HL-60 (cell line): ENCODE measurements at places on chromosomes 3 and 15.

GRCh38 chr15:94225616-94226015 is 5.7 kb upstream of the MCTP2 start:
- DNase-seq: no peak

GRCh38 chr15:52243286-52243685 is 52.1 kb upstream of the GNB5 start:
- DNase-seq: no peak

DNA sequence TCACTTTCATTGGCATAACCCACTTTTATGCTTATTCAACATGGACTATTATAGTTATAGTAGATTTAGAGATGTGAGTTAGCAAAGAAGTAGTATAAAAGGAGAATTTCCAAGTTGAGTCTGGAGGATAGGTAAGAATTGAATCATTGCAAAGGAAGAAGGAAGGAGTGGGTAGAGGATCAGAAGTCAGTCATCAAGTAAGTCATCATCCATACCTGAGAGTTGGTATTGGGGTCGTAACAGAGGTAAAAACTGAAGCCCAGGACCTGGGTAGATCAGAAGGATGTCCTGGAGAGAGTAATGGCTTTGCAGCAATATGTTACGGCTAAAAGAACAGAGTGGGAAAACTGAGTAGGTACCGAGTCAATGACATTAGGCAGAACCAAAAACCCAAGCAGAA is 265.7 kb downstream of the SUCLG2 start:
- DNase-seq: no peak

DNA sequence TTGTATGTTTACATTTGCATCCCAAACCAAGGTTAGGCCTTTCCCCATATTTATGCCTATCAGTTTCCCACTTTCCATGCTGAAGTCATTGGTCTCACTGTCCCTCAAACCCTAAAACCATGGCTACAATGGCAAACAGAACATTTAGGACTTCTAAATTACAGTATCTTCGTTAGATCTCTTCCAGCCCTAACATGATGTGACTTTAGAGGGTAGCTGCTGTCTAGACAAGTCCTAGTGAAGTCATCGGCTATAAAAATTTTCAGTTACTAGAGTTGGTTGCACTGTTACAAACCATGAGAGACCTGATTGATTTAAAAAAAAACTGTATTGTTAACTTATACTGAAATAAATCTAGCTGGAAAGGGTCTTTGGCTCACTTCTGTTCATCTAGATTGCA is 54.6 kb downstream of the TM4SF4 start:
- no peak for DNase-seq

DNA sequence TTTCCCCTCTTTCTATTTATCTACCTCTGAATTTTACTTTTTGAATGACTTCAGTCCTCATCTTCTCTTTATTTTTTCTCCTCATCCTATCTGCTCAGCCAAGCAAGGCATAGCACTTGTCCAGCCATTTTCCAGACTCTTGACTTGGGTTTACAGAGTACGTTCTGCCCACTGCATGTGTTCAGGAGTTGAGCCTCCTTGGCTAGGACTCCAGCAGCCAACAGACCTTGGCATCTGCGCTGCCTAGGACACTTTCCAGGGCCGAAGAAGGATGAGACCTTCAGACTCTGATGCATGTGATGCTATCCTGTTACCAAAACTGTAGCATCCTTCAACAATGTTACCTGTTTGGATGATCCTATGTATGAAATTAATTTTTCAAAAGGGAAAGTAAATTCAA is 59.7 kb downstream of the HES1 start:
- DNase-seq: no peak

GRCh38 chr3:14369675-14370669 is 32.4 kb upstream of the SLC6A6 start:
- no peak for DNase-seq

GRCh38 chr15:80991421-80991820 is 1.8 kb upstream of the MESD start:
- DNase-seq: no peak

GRCh38 chr15:39685999-39686613 is 96.5 kb downstream of the FSIP1 start:
- peak; percentile 5 for DNase-seq

GRCh38 chr3:110750201-110750600 is 321.4 kb upstream of the NECTIN3 start:
- DNase-seq: no peak

DNA sequence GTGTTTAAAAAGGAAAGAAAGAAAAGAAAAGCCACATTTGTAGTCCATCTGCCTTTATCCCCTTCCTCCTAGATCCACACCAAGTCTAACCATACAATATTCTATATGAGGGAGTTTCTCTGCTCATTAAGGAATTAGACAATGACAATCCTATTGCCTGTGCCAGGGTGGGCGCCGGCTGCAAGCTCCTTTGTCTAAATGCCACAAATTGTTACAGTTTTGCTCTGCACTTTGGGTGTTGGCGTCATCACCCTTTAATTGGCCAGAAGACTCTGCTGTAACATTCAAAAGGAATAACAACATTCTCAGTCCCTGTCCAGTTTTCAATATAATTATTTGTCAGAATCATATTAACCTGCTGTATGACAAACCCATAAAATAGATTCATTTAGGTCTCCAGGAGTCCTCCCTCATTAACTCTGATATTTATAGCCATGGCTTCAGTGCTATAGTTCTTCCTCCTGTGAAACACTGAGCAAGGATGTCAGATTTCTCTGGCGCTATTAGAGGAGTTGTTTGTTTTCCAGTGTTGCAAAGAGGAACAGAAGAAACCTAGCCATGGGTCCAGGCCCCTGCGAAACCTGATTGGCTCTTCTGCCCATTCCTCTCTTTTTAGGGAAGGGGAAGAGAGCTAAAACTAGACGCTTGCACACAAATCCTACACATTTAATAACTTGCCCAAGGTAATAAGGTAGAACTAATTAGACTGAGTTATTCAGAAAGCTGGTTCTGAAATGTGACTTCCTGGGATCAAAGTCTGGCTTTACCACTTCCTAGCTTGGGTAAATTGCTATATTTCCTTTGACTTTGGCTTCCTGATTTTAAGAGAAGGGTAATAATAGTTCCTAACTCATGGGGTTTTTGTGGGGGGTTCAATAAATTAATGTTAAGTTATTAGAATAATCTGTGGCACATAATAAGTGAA is 112.4 kb downstream of the CD47 start:
- DNase-seq: no peak

- DNase-seq: peak; percentile 82
Measured at GRCh38 chr15:90412356-90413194, 24.5 kb downstream of the IQGAP1 start.

- DNase-seq: no peak
Measured at GRCh38 chr15:31023841-31024240, 32.4 kb upstream of the MTMR10 start.

- no peak for DNase-seq
Measured at GRCh38 chr3:110791995-110792686, 279.5 kb upstream of the NECTIN3 start.
